IMR-90 (cell line): ENCODE measurements at places on chromosomes 1 and 21.

GRCh38 chr1:15260418-15261154 is 13.6 kb downstream of the FHAD1 start:
- peak; percentile 61 for DNase-seq

GRCh38 chr1:214470132-214470531 is 81.3 kb downstream of the PTPN14 start:
- DNase-seq: no peak

GRCh38 chr1:24606621-24607020 is 36.5 kb upstream of the SRRM1 start:
- DNase-seq: no peak

DNA sequence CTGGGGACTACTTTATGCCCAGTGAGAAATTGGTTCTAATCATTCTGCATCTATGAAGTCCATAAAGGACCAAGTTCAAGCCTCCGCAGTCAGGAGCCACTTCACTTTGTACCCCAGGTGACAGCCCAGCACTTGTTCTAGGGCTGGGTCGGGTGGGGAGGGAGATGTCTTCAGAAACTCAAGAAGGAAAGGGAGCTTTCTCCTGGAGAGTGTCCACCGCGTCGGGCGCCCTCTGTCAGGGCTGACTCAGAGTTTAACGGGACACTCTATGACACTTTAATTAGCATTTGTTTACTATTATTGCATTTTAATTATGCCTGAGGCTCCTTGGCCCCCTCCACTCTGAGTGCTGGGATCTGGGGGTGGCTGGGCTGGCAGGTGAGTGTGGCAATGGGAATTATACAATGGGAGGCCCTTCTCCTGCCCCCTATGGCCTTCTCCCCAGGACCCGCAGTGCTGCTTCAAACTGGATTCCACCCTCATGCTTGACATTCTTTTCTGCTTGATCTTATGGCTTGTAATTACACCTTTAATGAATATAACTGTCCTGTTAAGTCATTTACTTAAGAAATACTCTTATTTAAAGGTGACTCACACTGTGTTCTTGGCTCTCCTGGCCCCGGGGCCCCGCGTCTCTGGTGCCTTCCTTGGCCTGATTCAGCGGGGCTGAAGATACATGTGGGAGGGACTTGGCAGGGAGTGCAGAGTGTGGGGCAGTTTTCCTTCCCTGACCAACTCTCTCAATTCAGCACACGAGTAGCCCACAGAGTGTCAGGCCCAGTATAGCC is 136.6 kb downstream of the PLXNA2 start:
- peak; percentile 77 for DNase-seq

DNA sequence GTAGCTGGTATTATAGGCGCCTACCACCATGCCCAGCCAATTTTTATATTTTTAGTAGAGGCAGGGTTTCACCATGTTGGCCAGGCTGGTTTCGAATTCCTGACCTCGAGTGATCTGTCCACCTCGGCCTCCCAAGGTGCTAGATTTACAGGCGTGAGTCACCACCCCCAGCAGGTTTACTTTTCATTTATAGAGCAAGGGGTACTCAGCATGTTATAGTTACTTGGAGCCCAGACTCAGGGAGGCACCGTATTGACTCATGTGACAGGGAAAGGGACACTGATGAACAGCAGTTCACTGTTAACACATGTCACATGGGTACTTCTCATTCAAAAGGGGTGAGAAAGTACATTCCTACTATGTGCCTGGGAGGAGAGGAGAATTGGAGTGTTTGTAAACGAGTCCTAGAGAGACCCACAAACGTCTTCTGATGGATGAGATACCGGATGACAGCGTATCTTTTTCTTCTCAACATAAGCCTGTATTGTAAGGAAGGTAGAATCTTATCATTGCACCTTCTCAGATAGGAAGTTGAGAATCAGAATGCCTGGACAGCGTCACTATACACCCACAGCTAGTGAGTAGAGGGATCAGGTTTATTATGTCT is 510.0 kb downstream of the USP25 start:
- no peak for DNase-seq

DNA sequence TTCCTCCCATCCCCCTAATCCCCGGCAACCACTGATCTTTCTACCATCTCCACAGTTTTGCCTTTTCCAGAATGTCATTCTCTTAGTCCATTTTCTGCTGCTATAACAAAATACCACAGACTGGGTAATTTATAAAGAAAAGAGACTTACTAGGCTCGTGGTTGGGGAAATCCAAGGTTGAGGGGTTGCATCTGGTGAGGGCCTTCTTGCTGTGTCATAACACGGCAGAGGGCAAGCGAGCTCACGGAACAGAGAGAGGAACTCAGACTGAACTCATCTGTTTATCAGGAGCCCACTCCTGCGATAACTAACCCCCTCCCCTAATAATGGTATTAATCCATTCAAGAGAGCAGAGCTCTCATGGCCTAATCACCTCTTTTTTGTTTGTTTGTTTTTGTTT is 52.0 kb downstream of the RUNX3 start:
- no peak for DNase-seq

GRCh38 chr1:226798427-226799411 is 59.6 kb upstream of the ITPKB start:
- DNase-seq: no peak

- DNase-seq: no peak
These were observed 5.5 kb upstream of the ILDR2 start for GRCh38 chr1:166980818-166981217.

GRCh38 chr1:28173151-28173979 is 3.1 kb downstream of the PTAFR start:
- DNase-seq: peak; percentile 34

GRCh38 chr1:53291574-53291973 is 36.3 kb downstream of the LRP8 start:
- no peak for DNase-seq

GRCh38 chr1:183693521-183693920 is 40.4 kb upstream of the APOBEC4 start:
- no peak for DNase-seq

GRCh38 chr1:150969626-150970025 is 5.0 kb downstream of the CERS2 start:
- DNase-seq: no peak

- no peak for DNase-seq
These were observed 9.9 kb downstream of the TRIM67 start for GRCh38 chr1:231171623-231172197.

- DNase-seq: no peak
These were observed 8.1 kb upstream of the MAP1LC3C start for GRCh38 chr1:242006976-242007375.

DNA sequence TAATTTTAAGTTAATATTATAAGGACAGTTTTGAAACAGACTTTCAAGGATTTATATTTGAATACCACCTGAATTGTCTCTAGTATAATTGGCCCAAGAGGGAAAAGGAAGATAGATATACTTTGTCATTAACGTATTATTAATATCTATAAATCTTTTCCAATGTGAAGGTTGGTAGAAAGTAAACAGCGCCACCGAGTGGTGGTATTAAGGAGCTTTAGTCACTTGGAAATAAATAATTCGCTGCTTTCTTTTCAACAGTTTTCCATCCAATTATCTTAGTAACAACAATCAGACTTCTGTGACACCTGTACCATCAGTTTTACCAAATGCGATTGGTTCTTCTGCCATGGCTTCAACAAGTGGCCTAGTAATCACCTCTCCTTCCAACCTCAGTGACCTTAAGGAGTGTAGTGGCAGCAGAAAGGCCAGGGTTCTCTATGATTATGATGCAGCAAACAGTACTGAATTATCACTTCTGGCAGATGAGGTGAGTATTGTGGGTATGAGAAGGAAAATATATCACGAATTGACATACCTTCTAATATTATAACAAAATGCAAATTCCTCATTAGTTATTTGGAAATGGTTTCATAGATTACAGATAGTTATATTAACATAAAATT is 37.7 kb downstream of the SH3GLB1 start:
- peak; percentile 39 for DNase-seq

DNA sequence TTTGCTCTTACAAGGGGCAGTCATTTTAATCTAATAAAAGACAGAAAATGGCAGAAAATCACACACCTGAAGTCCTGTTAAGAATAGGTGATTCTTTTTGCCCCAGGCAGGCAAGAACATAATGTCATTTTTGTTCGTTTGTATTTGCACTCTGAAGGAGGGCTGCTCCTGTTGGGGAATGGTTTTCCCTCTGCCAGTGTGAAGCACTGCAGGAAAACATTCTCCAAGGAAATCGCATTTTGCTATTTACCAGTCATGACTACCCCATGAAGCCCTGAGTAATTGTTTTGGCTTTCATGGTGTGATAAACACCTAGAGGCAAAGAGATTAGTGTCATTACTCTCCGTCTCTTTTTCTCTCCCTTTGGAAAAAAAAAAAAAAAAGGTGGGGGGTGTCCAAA is 345.5 kb downstream of the NTNG1 start:
- no peak for DNase-seq

GRCh38 chr1:56249234-56249633 is 330.1 kb downstream of the PLPP3 start:
- no peak for DNase-seq

- DNase-seq: no peak
These were observed 105.5 kb downstream of the RPE65 start for GRCh38 chr1:68344208-68344607.

DNA sequence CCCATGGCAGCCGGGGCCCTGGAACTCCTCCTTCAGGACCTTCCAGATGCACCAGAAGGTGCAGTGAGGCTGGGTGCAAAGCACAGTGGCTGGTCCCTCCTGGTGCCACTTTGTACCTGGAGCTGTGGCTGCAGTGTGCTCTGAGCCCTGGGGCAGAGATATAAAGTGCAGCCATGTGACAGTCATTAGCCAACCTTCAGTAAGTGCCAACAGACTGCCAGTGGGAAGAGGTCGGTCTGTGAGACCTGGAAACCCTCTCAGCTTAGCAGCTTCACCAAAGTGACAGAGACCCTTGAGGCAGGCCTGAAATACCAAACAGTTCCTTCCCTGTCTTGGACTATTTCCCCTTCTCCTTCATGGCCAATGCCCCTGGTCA is 26.7 kb upstream of the NGF start:
- no peak for DNase-seq

- DNase-seq: peak; percentile 74
These were observed 22.8 kb downstream of the NEK7 start for GRCh38 chr1:198179556-198179981.

DNA sequence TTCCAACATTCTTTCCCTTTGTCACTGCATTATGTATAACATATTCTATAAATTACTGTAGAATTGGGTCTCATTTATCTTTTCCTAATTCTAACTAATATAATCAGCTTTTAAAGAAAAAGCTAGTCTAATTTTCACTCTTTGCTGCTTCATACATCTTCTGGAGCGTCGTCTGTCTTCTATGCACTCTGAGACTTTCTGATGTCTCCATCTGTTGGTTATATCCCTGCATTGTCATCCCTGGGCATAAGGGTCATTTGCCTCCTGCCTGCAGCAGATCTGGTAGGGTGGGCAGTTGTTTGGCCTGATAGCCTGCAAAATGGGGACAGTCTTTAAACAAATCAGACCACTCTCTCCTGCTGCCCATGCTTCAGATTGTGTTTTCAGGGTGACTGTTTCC is 40.8 kb upstream of the DYNLT5 start:
- no peak for DNase-seq

DNA sequence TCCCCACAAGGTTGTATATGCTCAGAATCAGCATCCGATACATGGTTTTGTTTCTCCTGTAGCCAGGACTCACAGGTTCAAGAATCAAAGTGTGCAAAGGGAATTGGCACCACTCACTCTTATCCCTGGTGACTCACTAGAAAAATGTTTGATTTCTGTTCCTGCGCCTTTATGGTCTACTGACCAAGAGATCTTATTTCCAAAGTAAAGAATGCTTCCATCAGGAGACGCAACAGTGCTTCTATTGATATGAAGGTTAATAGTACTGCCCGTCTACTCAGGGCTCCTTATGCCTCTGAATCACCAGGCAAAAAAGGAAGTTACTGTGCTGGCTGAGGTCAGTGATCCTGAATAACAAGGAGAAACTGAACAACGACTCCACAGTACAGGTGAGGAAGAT is 1392.0 kb upstream of the PRMT6 start:
- no peak for DNase-seq

DNA sequence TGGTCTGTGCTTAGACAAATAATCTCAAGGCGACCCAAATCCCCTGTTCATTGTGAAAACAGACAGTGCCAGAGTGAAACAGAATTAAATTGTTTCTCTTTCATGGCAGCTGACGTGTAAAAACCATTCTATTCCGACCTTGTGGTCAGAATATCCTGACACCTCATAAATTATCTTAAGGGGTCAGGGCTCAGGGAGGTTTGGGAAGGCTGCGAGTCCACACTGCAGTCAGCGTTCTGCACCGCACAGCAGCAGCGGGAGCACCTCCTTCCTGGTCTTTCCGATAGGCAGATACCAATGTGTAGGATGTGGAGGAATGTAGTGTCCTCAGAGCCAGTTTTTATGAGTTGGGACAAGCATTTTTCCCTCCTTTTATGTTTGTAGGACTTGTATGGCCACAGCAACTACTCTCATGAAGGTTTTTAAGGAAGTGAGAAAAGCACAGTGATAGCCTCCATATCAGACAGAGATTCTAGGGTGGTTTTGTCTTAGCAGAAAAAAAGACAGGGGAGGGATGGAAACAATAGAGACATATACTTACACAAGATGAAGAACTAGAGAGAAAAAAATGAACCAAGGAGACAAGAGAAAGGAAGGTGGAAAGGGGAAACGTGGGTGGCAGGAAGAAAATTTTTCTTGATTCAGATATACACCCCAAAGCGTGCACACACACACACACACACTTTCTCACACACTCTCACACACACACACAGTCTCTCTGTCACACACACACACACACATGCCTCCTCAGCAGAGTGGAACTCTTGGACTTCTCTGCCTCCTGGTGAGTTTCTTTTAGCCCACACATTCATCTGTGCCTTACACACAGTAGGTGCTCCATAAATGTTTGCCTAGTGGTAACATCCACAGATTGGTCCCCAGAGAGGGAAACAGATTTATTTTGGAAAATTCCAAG is 68.6 kb downstream of the NTMT2 start:
- peak; percentile 28 for DNase-seq

DNA sequence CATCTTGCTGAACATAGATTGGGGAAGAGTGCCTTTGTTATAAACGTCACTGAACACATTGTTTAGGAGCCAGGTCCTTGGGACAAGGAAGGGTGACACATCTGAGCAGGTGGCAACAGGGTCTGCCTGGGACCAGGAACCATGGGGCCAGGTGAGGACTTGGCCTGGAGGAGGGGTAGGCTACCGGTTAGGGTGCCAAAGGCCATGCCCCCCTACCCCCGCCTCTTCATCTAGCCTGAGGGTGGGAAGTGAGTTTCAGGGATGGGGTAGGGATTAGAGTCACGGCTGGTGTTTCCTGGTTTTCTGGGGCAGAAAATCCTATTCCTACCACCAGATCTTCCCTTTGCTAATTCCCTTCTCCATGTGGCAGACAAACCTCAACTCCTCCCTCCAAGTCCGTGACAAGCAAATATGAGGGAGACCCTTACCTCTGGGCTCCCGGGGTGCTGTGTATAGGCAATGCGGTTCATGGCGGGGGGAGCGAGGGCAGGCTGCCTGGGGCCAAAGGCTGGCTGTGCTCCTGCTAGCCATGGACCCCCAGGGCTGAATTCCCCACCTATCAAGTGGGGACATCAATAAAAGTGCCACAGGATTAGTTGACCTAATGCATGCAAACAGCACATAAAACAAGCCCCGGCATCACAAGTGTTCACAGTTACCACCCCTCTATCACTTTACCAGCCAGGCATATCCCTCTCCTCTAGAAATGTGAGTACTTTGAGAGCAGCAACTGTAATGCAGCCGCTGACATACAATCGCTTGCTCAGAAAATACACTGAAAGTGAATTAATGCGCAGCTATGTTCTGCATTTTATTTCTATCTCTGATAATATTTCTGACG is 14.5 kb downstream of the CD247 start:
- DNase-seq: no peak
